AG04449 (cell line): ENCODE measurements at places on chromosomes 12 and 14.

GRCh38 chr14:67784244-67784823, 32.1 kb downstream of the ZFYVE26 start:
- DNase-seq = no peak

DNA sequence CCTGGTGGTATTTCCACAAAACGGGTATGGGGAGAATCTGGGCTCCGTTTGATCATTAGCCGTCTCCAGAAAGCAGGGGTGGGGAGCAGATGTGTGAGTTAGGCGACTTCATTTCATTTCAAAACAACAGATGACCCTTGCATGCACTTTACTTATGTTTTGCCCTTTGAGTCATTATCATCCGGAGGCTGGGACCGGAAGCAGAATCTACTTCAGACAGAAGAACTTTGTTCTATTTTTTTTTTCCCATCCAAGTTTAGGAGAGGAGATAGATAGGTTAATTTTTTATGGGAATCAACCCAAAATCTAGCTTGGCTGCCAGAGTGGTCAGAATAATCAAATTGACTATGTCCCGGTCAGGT, 31.3 kb upstream of the CMAS start:
- DNase-seq = no peak

- DNase-seq = no peak
Measured at GRCh38 chr12:59472273-59472672, 123.6 kb upstream of the SLC16A7 start.

DNA sequence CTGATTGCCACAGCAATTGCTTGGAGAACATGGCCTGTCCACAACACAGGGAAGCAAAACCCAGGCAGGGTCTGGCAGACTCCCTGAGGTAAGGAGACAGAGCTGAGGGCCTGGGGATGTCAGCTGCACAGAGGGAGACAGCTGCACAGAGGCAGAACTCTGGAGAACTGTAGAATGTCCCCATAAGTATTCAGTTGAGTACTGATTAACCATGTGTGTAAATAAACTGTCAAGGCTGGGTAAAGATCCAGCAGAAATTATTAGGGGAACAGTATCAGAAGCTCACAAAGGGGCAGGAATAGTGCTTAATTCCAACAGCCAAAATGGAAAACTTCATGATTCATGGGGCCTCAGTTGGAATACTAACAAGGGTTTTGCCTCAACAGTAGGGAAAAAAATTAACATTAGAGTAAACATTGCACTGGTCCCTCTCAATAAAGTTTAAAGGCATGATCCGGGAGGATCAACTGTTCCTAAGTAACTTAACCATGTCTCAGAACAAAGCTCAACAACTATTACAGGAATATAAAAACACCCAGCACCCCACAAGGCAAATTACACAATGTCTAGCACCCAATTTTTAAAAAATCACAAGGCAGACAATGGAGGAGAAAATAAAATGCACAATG, 201.3 kb upstream of the RASSF8 start:
- DNase-seq = no peak

- no peak for DNase-seq
Measured at GRCh38 chr12:121443193-121443870, 43.4 kb downstream of the RNF34 start.

- no peak for DNase-seq
Measured at GRCh38 chr14:101518611-101519473, 42.5 kb upstream of the DIO3 start.

DNA sequence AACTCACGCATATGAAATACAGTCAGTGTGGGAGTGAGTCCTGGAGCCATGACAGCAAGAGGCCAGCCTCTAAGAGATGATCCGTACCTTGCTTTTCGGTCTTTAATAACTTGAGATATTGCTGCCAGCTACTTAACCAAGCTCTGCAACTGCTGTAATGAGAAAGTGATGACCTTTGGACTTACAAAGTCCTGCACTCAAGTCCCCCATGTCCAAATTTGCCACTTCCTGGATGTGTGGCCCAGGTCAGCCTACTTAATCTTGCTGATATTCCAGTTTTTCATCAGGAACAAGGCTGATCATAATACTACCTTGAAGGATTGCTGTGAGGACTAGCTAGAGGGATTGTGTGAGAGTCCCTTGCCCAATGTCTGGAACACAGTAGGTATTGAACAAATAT, 33.8 kb upstream of the DUSP6 start:
- no peak for DNase-seq

DNA sequence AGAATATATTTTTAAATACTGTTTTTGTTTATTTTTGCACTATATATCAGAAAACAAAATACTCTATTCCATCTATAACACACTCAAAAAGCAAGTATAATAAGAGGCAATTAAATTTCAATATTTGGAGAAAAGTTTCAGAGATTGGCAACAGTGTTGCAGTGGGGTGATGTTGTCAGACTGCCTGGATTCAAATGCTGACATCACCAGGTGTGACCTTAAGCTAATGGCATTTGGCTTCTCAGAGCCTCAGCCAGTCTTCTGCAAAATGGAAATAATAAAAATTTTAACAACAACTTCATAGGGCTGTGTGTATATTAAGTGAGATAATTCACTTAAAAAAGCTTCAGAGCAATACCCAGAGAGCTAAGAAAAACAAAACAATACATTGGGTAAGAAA, 74.7 kb downstream of the TMTC1 start:
- no peak for DNase-seq

GRCh38 chr14:89504602-89505313, 87.7 kb upstream of the FOXN3 start:
- no peak for DNase-seq

DNA sequence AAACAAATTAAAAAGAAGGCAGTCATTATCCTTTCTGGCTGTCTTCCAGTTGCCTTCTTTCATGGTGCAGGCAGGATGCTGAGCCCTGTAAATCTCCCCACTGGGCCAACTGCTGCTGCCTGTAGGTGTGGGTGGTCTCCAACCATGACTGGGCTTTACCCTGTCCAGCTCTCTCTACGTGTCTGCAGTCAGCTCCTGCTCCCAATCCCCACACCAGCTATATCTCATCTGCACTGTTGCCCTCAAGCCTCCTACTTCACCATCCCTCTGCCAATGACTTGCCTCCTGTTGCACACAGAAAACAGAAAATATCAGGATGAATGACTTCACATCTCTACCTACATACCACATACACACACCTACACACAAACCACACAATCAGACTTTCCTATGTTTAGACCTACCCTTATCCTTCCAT, 39.7 kb upstream of the PSMA6 start:
- DNase-seq = no peak

DNA sequence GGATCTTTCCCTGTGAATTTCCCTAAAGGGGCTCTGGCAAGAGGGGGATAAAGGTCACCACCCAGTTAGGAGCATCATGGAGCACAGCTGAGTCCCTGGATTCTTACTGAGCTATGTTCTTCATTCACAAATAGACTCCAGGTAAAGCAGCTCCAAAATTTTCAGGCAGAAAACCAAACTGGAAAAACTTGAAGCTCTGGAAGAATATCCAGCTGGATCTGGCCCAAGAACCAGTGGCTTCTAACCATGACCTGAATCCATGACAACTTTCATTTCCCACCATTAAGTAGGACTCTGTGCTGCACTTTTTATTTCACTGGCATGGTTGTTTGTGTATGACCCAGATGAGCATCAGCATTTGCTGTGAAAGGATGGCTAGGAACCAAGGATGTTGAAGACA, 180.4 kb upstream of the FKBP4 start:
- no peak for DNase-seq

GRCh38 chr14:69948351-69948750, 69.1 kb downstream of the SMOC1 start:
- DNase-seq = no peak

DNA sequence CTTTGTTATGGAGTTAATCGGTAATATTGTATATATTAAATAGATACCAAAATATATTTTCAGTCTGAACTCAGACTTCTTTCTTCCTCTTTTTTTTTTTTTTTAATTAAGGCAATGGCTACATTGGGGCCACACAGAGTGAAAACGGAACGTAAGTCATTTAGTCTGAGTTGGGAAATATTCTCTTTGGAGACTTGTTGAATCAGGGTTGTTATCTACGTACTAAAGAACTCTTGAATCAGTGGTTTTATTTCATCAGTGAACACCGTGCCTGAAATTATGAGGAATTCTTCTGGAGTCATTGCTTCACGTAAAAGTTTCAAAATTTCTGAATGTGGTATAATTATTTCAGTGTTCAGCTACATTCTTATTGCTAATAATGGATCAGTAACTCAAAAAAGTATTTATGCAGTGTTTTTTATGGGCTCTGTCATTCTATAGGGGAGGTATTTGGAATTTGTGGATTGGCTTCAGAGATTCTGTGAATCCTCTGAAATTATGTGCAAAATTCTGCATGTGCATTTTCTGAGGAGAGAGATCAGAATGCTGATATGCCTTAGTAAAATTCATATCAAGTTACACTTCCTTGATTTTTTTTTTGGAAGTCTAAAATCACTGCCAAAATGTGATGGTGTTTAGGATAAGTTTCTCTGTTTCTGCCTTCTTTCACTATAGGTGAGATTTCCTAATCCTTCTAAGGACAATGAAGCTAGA, 39.6 kb downstream of the BRMS1L start:
- DNase-seq = no peak

DNA sequence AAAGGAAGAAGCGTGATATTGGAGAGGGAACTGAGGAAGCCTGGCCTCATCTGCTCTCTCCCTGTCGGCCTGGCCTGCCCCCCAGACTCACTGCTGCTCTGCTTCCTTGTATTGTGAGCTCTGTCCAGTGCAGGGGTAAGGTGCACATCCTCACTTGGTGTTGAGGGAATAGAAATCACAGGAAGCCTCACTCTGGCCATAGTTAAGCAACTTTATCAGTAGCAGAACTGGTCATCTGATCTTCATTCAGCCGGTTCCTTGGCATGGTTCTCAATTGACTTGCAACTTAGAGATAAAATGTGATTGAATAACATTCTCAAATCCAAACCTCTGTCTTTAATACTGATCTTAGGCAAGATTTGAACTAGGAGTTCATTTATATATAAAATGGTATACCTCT, 11.5 kb upstream of the CCDC175 start:
- DNase-seq = no peak

DNA sequence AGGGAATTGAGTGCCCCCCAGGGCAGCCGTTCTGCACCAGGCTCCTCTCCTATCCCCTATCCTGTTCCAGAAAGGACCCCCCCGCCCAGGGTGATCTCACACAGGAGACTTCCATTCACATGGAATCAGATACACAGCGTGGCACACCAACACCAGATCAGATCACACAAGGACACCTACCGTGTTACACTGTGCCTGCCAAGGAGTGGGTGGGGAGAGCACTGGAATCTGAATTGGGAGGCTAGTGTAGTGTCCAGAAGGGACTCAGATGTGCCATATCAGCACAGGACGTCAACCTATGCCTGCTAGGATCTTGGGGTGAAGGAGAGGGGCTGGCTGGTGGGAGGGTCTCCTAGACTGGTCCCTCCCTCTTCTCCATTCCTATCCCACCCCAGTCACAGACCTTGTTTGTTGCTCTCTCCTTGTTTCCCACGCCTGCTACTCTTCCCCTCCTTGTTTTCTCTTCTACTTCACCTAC, 2.3 kb downstream of the PTMS start:
- DNase-seq = no peak

GRCh38 chr12:89384050-89384758, 31.9 kb upstream of the DUSP6 start:
- DNase-seq = peak; percentile 81

GRCh38 chr12:131130311-131130911, 176.7 kb downstream of the ADGRD1 start:
- DNase-seq = no peak

- no peak for DNase-seq
Measured at GRCh38 chr14:64691376-64691775, 12.8 kb upstream of the PLEKHG3 start.

GRCh38 chr12:9133216-9133916, 17.6 kb upstream of the A2M start:
- DNase-seq = no peak

- DNase-seq = no peak
Measured at GRCh38 chr12:32344047-32344446, 55.3 kb upstream of the FGD4 start.

DNA sequence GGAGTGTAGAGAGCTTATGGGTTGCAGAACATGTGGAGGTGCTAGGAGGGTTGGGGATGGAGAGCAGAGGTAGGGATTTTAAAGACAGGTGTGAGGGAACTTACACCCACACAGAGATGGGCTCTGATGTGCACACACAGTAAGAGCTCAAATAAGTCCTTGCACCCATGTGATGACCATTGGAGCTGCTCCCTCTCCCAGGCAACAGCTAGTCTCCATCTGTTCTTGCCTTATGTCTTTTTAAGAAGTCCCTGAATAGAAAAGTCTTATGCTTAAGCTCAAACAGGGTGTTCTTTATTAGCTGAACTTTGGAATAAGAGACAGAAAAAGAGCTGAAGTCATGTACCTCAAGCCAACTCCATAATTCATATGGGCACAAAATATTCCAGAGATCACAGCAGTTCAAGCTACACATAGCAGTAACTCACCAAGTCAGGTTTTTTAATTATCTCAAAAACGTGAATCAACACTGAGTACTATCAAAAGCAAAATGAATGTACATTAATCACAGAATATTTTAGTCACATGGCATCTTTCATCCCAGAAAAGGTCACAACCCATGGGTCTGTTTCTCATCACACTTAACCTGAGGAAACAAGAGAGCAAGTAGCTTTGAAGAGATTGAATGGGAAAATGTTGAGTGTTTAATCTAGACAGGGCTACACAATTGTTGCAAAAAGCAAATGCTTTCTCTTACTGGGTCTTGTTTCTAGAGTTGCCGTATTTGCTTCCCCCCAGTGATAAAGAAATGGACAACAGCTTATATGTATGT, 1513.6 kb upstream of the SEL1L start:
- no peak for DNase-seq

- DNase-seq = no peak
Measured at GRCh38 chr12:53380794-53381730, 1.1 kb downstream of the SP1 start.

GRCh38 chr12:89417246-89417977, 65.1 kb upstream of the DUSP6 start:
- no peak for DNase-seq

- peak; percentile 78 for DNase-seq
Measured at GRCh38 chr12:6069437-6070093, 54.9 kb downstream of the VWF start.

GRCh38 chr12:71576496-71576895, 87.2 kb downstream of the ZFC3H1 start:
- no peak for DNase-seq

DNA sequence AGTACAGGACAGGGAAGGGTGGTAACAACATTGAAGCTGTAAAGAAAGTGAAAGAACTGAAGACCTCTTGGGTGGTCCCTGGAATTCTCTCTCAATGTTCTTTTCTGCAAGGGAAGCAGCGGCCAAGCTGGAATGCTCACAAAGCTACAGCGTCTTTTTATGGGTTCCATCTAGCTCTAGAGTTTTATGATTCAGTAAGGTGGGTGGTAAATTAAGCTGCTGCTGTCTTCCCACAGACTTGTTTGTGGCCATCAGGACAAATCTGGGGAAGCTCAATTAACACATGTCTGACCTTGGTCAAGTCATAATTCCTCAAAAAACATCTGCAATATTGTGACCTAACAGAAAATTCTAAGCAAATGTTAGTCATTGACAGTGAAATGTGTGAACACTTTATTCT, 139.1 kb downstream of the MED13L start:
- DNase-seq = no peak
